ENCODE measurements at places on chromosomes 1 and 21. TPM values are rescaled to one million over a fixed set of nuclear protein-coding genes. Genes with fewer than 3 reads are reported as not detected.

DNA sequence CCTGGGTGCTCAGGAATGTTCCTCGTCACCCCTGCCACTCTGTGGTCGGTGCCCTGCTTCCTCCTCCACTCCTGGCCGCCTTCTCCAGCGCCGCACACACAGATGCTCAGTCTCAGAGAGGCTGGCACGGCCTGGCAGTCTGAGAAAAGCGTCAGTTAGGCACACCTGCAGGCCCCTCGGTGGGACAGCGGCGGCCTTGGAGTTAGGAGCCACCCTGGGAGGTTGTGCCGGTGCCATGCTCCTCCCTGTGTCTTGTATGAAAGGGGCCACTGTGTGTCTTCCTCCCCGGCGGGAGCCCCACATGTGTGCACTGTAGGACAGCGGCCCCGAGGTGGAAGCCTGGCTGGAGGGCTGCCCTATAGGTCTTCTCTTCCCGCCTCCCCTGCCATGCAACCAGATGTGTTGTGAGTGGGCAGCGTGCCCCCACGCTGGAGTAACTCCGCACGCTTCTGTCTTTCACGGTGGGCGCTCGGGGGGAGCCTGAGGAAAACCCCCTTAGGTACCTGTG is 145.2 kb downstream of the PGBD5 start:
- no peak for DNase-seq

PLA2G2F gene
- polyA plus RNA-seq, result not detected

SPRR3 gene
- not detected for polyA plus RNA-seq

GRCh38 chr1:54120698-54121481 is 31.9 kb downstream of the CDCP2 start:
- no peak for DNase-seq

ZNF695 gene
- not detected for polyA plus RNA-seq

EPHA8 gene
- polyA plus RNA-seq, result not detected

GRCh38 chr1:19712928-19713327 is 48.3 kb downstream of the HTR6 start:
- DNase-seq, result no peak
